ENCODE measurements at places on chromosomes 13 and 19.
A peak's percentile ranks its signal among the peaks of the same experiment; 100 is the strongest.

GRCh38 chr13:98487522-98487921, 89.4 kb downstream of the STK24 start:
- no peak for DNase-seq

GRCh38 chr19:15248648-15249527, 16.6 kb upstream of the EPHX3 start:
- no peak for DNase-seq

DNA sequence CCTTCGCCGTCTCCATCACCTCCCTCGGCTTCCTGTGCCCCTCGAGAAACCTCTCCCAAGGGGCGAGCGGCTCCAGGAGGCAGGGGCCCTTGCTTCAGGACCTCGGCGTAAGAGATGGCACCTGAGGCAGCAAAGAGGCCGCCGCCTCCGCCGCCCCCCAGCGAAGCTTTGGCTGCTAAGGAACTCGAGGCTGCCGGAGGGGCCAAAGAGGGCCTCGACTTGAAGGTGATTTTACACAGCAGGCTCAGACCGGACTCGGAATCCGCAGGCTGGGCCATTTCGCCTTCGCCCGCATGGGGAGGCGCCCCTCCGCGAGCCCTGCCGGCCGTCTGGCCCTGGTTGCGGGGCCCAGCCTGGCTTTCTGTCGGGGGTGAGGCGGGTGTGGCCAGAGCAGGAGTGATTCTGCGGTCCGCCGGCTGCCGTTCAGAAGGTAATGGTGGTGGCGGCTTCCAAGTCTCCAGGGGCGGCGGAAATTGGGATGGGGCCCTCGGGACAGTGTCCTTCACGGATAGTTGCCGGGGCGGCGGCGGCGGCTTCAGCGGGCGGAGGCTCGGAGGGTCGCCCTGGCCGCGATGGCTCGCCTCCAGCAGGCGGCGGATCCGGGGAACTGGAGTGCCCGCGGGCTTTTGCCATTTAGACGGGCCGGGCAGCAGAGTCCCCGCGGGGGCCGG, 1.4 kb downstream of the GGN start:
- DNase-seq, result no peak

DNA sequence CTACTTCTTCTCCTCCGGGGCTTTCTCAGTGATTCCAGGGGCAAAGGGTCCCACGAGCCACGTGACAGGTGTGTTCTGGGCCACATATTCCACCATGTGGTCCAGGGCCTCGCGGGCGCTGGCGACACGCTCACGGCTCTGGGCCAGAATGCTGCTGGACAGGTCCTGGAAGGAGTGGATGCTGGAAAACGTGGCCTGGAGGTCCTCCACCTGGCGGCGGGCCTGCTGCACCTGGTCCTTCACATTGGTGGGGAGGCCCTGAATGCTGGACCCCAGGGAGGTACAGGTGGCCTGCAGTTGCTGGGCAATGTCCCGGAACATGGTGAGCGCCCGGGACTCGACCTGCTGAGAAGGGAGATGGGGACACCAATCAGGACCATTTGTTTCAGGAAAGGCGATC, 7.7 kb upstream of the TICAM1 start:
- DNase-seq, result no peak

- no peak for DNase-seq
These were observed 2.2 kb downstream of the GNA11 start for GRCh38 chr19:3096267-3096901.

GRCh38 chr13:28268800-28269223, 130.5 kb downstream of the PAN3 start:
- DNase-seq, result peak; percentile 78

- DNase-seq, result no peak
These were observed 34.9 kb downstream of the DOCK9 start for GRCh38 chr13:98942997-98943396.

GRCh38 chr13:32632343-32632909, 46.2 kb downstream of the PDS5B start:
- DNase-seq, result no peak

DNA sequence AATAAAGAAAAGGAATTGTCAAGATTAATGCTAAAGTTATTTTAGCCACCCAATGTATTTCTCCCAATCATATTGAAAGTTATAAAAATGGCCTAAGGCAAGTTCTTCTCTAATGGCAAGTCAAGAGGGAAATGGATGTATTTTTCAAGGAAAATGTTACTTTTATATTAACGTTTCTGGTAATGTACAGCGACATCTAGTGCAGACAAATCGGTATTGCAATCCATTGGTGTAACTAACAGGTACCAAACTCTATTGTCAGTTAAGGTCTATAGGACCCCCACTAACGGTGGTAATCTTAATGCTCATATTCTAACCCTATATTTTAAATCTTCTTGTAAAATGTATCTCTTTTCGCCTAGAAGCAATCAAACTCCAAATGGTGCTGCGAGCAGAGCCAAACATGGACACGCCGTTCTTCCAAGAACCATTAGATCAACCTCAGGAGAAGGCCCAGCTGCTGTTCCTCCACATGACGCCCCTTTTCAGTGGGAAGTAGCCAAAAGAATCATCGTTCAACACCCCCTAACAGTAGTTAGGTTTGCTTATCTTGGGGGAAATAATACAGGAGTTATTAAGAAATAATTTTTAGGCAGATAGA, 98.5 kb upstream of the PABPC3 start:
- peak; percentile 36 for DNase-seq

- no peak for DNase-seq
These were observed 24.2 kb downstream of the NEK5 start for GRCh38 chr13:52104624-52105023.

DNA sequence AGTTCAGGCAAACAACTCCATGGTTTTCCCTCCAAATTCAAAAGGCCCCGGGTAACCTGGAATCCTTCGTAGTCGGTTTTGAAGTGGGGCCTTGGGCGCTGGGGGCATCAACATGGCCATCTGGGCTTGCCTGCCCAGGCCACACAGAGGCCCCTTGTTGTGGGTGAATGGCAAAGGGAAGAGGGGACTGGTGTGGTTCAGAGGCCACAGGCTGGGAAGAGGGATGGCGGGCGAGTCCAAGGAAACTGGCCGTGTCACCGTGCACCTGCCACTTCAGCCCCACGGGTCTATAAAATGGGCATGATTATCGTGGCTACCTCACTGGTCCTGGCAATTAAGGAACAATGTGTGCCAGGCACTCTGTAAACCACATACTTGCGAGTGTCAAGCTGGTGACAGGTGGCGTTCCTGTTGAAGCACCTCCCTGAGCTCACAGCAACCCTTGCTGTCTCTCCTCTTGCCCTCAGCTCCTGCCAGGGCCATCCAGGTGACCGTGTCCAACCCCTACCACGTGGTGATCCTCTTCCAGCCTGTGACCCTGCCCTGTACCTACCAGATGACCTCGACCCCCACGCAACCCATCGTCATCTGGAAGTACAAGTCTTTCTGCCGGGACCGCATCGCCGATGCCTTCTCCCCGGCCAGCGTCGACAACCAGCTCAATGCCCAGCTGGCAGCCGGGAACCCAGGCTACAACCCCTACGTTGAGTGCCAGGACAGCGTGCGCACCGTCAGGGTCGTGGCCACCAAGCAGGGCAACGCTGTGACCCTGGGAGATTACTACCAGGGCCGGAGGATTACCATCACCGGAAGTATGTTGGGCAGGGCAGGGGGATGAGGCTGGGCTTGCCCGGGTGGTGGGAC, 1.3 kb downstream of the LSR start:
- no peak for DNase-seq

DNA sequence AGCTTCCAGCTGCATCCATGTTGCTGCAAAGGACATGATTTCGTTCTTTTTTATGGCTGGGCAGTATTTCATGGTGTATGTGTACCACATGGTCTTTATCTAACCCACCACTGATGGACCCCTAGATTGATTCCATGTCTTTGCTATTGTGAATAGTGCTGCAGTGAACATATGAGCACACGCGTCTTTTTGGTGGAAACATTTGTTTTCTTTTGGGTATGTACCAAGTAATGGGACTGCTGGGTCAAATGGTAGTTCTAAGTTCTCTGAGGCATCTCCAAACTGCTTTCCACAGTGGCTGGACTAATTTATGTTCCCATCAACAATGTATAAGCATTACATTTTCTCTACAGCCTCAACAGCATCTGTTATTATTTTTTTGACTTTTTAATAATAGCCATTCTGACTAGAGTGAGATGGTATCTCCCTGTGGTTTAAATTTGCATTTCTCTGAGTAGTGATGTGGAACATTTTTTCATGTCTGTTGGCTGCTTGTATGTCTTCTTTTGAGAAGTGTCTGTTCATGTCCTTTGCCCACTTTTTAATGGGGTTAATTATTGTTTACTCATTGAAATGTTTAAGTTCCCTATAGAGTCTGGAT, 6.8 kb upstream of the UBE2L5 start:
- DNase-seq, result no peak

- DNase-seq, result no peak
These were observed 301.7 kb downstream of the NDFIP2 start for GRCh38 chr13:79782541-79783205.

DNA sequence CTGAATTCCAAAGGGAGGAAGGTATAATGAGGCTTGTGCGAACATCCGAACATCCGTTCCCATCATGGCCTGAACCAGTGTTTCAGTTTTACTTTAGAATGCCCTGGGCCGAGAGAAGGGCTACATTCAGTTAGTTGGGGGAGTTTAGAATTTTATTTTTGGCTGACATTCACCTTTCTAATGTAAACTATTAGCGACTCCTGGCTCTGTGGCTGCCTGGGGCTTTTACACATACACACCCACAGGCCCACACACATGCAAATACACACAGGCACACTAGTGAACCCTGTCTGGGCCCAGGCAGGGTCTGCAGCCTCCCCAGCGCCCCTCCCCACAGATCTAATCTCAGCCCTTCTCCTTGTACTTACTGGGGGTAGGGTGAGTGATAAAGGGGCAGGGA, 6.1 kb downstream of the GAPDHS start:
- no peak for DNase-seq
